ENCODE measurements at places on chromosomes 6 and 20.
A peak's percentile ranks its signal among the peaks of the same experiment; 100 is the strongest.

- peak; percentile 53 for DNase-seq
These were observed 73.7 kb downstream of the PRND start for GRCh38 chr20:4795394-4795793.

GRCh38 chr20:49252556-49253350 is 25.1 kb downstream of the ZNFX1 start:
- no peak for DNase-seq

DNA sequence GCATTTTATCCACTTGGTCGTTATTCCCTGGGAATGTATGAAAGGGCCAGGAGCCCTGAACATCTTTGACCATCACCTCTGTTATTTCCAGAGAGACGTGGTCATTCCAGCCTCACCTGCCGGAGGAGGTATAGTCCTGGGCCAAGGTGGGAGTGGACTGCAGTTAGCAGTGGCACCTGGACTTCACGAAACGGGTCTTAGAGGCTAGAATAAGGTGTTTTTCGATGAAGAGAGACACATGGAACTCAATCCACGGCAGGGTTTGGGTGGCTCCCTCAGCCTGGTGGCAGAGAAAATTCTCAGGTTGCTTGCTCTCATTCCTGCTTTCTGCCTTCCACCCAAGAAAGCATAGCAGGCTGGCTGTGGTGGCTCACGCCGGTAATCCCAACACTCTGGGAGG is 48.0 kb downstream of the BMP6 start:
- DNase-seq, result no peak

DNA sequence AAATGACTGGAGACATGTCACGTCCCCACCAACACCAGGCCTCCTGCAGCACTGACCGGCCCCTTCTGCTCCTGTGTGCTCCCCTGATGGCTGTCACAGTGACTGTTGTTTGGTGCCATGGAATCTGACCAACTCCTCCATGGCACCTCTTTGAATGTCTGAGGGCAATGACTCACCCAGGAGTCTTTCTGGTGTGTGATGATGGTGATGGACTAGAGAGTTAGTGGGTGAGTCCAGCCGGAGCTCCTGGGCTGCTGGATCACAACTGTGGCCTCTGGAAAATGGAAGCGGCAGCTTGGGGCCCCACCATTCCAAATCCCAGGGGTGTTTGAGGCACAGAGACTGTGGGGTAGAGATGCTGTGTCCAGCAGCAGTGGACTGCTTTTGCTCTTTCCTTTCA is 133.3 kb downstream of the TFAP2C start:
- no peak for DNase-seq

DNA sequence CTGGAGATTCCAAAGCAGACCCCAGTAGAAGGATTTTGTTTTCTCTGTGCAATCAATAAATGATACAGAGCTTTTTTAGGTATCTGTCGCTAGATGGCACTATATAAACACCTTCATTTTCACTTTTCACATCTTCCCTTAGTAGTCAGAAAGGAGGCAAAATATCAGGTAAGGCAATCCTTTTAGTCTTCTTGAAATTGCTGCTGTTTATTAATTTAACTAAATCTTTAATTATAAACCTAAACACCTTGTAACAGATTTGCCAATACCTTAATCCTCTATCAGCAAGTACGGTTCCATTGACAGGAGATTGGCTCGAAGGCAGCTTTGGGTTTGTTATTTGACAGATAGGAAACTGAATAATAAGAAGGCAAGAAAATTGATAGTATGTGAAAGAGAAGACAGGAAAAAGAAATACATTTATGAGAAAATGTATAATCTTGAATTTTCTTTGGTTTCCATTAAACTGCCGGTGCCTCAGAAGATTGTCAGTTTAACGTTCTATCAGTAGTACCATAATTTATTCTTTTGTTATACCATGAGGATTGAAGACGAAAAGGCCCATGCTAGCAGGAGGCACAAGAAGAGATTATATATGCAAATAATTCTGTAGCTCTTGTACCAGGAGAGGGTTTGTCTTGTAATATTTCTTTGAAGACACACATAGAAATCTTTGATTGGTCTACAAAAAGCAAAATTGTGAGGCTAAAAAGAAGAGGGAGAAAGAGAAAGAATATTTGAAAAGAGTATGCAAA is 23.5 kb upstream of the IBTK start:
- DNase-seq, result peak; percentile 74

- peak; percentile 91 for DNase-seq
These were observed 501 bp downstream of the PLCG1 start for GRCh38 chr20:41137614-41138474.

GRCh38 chr20:61230166-61230565 is 21.9 kb upstream of the CDH4 start:
- DNase-seq, result no peak

DNA sequence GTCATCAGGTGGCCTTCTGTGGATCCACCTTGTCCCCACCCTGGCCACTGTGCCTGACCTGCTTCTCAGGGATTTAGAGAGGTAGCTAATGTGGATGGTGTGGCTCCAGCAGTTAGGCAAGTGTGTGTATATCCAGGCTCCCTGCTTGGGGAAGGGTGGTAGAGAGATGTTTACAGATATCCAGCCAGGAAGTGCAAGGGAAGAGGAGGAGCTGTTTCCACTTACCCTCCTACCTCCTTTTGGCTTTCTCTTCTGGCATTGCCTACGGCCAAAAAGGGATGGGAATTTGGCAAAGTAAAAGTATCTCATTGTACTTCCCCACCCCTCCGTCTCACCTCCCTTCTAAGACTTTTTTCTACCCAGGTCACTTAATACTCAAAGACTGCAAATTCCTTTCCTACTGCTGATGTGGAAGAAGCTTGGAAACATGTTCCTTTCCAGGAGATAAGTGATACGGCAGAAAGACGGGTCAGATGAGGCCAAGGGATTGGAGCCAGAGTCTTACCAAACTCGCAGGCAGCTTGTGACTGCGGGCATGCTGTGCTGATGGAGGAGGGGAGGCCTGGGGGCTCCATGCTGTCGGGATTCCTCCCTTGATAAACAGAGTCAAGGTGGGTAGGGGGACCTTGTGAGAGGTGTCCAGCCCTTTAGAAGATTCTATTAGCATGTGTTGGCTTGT is 253.4 kb downstream of the PRL start:
- DNase-seq, result no peak

DNA sequence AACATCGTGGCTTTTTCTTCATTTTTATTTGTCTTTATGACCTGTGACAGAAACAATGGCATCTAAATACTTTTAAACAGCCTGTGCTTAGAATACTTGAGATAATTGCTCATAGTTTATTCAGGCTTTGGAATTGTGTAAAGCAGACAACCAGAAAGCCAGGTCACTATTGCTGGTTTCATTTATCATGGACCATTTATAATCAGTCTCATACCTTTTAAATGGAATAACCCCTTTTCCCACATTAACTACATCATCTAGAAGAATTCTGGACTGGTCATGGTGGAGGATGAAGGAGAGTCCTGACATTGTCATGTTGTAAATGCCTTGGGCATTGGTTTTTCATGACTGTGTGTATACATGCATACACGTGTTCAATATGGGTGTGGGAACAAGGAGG is 661.5 kb downstream of the EPM2A start:
- DNase-seq, result no peak

DNA sequence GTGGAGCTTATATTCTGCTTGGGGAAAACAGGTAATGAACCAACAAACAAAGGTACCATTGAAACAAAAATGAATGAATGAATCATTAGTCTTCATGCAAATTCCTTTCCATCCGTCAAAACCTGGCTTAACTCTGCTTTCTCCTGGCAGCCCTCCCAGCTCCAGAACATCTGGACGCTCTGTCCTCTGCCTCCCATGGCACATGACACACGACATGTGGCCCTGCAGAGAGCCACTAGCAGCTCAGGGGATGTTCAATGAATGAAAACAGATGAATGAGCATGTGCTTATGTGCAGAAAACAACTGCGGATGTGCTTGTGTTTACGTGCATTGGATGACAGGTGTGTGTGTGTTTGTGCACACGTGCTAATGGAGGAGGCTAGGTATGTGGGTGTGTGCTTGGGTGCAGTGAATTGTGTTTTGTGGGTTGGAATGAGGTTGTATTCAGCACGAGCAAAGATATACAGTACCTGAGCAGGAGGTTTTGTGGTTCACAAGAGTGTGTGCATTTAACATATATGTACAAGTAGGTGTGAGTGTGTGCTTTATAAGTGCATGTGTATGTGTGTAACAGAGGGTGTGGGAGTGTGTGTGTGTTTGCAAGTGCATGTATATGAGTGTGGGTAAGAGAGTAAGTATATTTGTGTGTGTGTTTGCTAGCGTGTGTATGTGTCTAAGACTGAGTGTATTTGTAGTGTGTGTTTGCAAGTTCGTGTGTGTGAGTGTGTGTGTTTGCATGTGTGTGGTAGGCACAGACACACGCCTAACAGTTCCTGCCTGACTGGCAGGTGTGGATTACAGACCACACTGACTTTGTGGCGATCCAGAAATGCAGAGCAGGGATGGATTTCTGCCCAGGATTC is 374.1 kb upstream of the SULF2 start:
- no peak for DNase-seq

DNA sequence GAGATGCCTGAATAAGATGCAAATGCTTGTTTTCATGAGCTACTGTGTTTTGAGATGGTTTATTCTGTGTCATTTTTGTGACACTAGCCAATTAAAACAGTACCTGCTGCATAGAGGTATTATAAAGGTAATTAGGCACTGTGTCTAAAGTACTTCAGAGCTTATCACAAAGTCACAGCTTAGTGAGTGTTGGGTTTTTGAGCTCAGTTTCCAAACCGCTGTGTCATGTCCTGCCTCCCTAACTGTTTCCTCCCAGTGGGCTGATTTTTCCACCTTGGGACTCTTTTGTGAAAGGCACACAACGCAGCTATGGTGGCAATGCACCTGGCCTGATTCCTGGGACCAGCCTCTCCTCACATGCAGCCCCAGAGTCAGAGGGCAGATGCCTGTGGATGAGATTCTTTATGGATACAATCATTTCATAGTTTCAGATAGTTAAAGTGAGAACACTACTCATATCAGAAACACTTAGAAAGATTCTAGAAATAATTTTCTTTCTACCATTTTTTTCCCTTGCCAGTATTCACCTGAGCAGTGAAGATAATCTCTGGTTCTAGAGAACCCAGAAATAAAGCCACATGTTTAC is 41.3 kb upstream of the TAGAP start:
- no peak for DNase-seq

- no peak for DNase-seq
These were observed 45.9 kb upstream of the CTNNBL1 start for GRCh38 chr20:37647946-37648345.

DNA sequence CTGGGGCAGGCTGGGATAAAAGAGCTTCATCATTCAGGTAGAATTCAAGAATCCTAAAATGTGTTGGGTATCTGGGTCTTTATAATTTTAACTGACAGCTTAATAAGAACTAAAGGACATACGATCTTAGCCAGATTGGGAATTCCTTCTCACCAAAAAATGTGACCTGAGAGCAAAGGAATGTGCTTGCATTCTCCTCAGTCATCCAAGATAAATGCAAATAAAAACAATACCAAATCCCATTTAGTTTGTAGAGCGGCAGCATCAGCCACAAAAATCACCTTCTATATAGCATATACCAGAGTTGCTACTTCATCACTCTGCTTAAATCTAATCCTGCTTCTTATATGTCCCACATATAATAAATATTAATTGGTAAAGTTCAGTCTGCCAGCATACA is 16.9 kb downstream of the USP49 start:
- peak; percentile 74 for DNase-seq

DNA sequence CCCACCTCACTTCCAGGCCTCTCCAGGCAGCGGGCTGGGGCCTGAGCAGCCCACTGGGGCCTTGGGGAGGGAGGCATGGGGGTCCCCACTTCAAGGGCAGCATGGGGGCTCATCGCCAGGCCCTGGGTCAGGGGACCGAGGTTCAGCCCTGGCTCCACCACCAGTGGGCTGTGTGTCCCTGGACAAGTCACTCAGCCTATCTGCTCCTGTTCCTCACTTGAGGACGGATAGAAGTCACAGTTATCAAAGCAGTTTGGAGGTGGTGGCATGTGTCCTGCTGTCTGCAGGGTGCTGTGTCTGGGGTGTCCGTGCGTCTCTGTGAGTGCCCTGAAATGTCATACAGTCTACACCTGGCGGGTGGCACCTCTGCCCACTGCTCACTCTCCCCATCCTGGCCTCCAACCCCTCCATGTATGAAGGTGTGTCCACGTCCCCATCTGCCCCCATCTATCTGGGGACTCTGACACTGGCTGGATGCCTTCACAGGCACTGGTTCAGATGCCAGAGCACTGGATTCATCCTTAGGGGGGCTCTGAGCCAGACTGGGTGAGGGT is 3.6 kb downstream of the EEF1A2 start:
- no peak for DNase-seq

GRCh38 chr6:55998576-55998975 is 123.2 kb upstream of the BMP5 start:
- DNase-seq, result no peak

- no peak for DNase-seq
These were observed 38.0 kb downstream of the SLC9A8 start for GRCh38 chr20:49850463-49851230.

DNA sequence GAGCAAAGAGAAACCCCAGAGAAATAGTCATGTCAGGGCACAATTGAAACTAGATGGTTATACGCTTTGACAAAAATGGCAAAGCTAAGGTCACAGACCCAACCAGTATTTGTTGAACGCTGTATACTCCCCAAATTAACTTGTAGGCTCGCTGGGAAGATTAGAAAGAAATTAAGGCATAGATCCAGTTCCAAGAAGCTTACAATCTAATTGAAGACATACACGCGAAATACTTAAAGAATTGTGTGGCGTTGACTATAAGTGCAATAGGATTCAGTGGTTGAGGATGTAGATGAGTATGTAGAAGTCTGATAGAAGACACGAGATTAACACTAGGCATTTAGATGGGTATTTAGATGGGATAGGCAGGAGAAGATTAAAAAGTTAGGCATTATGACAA is 525 bp downstream of the FAM229B start:
- no peak for DNase-seq

DNA sequence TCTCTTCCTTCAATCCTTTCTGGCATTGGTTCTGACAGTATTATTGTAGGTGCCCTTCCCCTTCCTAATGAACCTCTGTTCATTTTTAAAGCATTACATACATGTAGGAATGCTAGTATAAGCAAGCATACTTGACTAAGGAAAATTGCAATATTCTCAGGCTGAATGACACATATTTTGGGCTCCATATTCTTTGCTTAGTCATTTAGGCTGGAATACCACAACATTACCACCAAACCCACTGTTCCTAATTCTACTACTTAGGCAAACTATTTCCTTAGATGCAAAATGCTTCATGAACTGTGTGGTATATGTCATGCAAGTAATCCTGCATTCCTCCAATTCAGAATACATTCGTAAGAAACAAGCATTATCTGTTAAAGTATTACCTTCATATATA is 113.9 kb downstream of the PRDM1 start:
- no peak for DNase-seq

DNA sequence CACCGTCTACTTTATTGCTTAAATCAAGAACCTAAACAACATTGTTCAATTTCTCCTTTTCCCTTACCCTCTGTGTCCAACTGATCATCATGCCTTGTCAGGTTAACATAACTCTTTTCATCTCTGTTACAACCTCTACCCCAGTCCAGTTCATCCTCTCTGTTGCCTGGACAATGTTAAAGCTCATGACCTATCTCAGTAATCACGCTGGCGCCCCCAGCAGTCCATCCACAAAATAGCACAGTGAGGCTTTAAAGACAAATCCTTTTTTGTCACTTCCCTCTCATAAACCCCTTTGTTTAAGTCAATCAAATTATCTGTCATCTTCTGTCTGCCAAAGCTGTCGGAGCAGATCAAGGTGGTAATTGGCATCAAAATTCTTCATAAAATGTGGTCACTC is 140.1 kb downstream of the QKI start:
- DNase-seq, result peak; percentile 81
